Hematopoietic multipotent progenitor cell treated with erythropoietin and hydrocortisone succinate and interleukin-3 and kit ligand, for 15 days (in vitro differentiated cells): ENCODE measurements at places on chromosomes 13 and 19.

- no peak for DNase-seq
Observed at GRCh38 chr13:113069861-113070805, 35.5 kb upstream of the F7 start.

DNA sequence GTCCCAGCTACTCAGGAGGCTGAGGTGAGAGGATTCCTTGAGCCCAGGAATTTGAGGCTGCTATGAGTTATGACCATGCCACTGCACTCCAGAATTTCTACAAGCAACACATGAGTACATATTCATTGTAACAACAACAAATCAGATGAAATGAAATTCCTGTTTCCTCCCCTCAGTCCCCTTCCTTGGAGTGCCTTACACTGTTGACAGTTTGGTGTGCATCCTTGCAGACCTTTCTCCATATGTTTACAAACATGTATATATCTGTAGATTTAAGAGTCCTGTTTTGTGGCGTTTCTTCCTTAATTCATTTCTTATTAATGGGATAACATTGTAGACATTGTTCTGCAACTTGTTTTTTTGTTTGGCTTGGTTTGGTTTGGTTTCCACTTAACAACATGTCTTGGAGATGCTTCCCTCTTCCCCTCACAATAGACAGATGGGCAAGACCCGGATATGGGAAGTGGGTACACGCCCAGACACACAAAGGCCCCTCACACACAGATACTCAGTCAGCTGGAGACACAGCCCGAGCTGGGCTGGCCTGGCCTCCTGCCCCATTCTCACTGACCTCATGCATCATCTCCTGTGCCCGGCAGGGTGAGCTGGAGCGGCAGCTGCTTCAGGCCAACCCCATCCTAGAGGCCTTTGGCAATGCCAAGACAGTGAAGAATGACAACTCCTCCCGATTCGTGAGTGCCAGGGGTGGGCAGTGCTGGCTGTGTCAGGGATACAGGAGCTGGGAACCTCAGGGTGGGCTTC lies 21.7 kb downstream of the MYH14 start:
- no peak for DNase-seq

DNA sequence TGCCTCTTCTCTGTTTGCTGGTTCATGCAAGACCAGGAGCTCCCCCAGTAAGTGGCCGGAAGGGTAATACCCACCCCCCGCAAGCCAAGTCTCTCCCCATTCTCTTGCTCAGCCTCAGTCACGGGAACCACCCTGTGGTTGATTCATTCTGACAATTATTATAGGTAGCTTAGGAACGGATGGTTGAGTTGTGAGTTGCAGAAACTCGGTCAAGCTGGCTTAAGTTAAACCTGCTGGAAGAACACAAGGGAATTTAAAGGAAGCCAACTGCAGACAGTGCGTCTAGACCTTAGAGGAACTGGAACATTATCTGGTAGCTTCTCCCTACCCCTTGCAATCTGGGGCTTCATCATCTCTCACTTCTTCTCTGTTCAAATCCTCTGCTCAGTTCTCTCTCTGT lies 8.9 kb downstream of the FPR1 start:
- DNase-seq = no peak

DNA sequence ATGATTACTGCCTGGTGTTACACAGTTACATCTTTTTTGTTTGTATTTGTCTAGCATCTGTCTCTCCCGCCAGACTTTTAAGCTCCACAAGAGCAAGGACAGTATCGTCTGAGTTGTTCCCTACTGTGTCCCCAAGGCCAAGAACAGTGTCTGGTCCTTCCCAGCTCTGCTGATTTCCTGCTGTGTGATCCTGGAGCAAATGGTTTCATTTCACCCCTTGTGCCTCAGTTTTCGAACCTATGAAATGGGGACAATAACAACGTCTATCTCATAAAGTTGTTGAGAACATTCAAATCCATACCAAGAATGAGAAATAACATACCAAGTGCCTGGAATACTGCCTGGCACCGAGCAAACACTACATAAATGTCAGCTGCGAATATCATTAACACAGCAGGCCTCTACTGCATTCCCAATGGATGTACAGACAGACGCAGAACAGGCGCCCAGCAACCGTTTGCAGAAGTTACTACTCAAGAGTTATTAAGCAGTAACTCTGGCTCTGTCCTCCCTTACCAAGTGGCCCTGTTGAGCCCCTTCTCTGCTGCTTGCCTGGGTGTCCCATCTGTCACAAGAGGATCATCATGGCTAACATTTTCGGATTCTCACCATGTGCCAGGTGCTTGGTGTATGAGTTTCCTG lies 11.4 kb downstream of the XRCC1 start:
- no peak for DNase-seq

GRCh38 chr19:13099073-13099999 lies 3.3 kb downstream of the LYL1 start:
- DNase-seq = peak; percentile 79

GRCh38 chr13:68160466-68160865 lies 930.3 kb upstream of the PCDH9 start:
- DNase-seq = no peak

DNA sequence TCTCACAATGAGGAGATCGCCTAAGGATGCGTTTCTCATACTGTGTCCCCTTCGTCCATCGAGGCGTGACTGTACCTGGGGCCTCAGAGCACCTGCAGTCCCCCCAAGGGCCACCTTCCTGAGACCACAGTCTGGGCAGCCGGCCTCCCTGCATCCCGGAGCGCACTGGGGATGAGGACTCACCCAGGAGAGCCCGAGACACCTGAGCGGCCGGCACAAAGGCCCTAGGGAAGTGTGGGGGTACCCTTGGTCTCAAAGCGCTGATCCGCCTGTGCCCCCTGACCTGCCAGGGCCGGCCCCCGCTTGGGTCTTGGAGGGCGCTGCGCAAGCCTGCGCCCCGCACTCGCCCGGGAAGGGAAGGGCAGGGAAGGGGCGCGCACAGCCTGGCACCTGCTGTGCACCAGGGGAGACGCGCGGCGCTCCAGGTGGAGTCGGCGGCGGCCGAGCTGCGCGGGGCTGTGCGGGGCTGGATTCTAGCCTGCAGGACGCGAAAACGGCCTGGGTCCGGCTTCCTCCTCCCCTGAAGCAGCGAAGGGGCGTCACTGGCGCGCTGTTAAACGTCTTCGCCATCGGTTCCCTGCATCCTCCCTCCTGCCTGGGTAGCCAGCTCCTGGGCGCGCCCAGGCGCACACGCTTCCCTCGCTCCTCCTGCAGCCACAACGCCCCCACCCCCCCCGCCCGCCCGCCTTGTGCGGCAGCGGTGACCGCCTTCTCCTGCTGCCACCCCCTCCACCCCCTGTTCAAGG lies 13.6 kb upstream of the USP29 start:
- DNase-seq = no peak

DNA sequence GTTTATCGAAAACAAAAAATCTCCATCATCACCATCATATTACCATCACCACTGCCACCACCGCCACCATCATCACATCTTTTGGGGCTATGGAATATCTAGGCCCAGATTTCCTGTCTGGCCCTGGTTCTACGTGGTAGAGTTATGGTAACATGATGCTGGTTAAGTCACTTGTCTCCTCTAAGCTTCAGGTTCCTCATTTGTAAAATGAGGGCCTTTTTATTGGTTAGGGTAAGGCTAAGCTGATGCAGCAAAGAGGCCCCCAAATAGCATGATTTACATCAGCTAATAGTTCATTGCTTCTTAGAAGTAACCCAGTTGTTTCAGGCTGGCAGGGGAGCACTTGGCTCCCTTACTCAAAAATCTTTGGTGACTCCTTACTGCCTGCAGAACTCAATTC lies 37.9 kb downstream of the PCDH8 start:
- DNase-seq = no peak

GRCh38 chr13:51767100-51767499 lies 36.9 kb downstream of the DHRS12 start:
- DNase-seq = no peak

DNA sequence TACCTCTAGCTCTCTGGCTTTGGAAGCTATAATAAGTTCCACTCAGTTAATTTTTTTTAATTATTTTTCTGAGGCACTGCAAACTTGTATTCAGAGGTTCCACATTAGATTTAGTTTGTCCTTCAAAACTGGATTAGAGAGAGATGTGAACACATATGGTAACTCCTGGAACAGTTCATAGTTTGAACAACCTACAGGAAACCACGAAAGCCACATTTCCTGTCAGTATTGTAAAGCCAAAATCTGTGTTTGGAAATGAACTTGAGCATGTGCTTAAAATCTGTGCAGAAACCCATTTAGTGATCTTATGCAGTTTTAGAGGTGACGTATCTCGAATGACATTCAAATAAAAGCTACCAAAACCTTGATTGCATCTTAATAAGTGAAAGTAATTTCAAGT lies 1952.0 kb downstream of the OLFM4 start:
- no peak for DNase-seq

- no peak for DNase-seq
Observed at GRCh38 chr13:48194379-48194754, 38.6 kb upstream of the ITM2B start.

DNA sequence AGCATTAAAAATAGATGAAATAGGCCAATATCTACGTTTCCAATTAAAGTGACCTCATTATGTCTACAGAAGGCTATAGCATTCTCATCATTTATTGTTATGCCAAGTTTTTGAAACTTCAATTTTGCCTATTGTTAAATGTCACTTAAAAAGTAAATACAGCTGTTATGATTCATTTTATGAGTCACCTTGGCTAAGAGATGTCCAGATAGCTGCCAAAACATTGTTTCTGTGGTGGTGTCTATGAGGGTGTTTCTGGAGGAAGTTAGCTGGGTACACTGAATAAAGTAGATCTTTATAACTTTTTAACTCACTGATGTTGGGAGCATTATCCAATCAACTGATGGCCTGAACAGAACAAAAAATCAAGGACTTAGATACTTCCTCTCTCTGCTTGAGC lies 1209.7 kb upstream of the PCDH9 start:
- no peak for DNase-seq

DNA sequence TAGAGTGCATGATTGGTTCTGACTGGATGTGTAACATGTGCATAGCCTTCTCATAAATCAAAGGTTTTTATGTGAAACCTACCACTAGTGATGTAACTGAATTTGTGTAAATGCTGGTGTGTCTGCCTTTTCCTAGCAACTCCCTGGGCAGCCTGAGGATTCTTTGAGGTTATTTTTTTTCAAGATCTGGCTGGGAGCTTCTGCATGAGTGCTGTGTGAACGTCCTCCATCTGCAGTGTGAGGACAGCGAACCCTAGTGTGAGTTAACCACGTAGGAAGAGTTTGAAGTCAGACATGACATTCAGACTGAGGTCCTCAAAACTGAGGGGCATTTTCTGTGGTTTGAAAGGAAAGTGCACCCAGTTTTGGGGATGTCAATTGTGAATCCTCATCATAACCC lies 39.9 kb downstream of the DPRX start:
- no peak for DNase-seq

DNA sequence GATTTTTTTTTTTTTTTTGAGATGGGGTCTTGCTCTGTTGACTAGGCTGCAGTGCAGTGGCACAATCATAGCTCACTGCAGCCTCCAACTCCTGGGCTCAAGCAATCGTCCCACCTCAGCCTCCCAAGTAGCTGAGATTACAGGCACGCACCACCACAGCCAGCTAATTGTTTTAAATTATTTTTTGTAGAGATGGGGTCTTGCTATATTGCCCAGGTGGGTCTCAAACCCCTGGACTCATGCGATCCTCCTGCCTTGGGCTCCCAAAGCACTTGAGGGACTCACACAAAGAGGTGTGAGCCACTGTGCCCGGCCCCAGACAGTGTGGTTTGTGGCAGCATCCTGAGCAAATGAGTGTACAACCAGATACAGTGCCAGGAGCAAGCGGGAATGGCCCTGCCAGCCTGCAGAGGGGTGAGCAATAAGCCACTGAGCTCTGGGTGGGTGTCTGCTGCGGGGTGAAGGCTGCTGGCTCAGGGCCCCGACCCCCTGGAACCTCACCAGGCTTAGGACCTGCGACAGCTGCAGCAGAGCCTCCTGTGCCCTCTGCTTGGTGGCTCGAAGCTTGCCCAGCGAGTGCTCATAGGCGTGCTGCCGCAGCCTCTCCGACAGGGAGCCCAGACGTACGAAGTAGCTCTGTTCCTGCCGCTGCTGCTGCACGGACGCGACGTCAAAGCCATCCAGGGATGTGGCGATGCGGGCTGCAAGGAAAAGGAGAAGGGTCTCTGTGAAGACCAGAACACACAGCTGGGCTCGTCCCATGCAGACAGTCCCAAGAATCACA lies 15.9 kb upstream of the TICAM1 start:
- no peak for DNase-seq

- DNase-seq = no peak
Observed at GRCh38 chr19:10430505-10431253, 10.3 kb downstream of the PDE4A start.

DNA sequence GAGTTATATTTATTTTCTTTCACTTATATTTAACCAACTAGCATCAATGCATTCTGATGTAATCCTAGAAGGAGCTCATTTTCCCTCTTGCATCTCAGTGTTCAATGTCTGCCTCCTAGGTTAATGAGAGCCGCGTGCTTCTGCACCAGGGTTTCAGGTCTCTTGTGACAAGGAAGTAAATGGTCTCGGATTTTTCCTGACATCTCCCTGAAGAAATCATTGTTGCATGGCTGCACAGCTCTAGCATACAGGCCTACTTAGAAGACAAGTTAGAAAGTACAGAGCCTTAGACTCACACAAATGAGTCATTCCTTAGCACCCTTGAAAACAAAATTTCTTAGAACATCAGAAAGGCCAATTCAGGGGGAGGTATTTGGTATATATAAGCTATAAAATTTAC lies 57.2 kb upstream of the KLF12 start:
- DNase-seq = no peak

DNA sequence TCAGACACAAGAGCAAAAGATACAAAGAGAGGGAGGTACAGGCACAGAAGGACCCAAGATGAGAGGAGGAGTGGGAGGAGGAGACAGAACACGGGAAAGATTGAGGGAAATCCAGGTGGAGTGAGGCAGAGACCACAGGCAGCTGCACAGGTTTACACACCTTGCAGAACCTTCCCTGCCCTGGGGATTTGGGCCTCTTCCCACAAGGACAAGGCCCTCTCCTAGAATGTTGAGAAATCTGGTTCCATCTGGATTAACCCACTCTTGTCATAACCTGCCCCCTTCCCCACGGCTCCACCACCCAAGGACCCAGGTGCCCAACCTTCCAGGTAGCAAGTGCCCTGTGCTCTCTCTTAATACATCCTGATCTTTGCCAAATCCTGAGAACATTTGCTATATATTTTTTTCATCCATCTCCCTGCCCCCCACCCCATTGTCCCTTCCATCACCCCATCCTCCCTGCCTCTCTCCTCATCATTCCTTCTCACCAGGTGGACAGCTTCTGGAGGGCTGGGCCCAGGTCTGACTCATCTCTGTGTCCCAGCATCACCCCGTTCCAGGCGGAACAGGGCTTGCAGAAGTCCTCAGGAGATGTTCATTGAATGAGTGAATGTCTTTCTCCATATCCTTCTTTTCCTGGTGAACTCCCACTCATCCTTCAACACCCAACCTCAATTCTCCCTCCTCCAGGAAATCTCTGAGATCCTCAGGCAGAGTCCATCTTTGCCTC lies 8.8 kb upstream of the KLK8 start:
- no peak for DNase-seq

- DNase-seq = no peak
Observed at GRCh38 chr19:32692727-32693061, 1.1 kb downstream of the NUDT19 start.
